ENCODE measurements at places on chromosomes 1 and 21.
A peak's percentile ranks its signal among the peaks of the same experiment; 100 is the strongest.

GRCh38 chr1:74427681-74428080 lies 84.7 kb downstream of the LRRC53 start:
- no peak for DNase-seq

DNA sequence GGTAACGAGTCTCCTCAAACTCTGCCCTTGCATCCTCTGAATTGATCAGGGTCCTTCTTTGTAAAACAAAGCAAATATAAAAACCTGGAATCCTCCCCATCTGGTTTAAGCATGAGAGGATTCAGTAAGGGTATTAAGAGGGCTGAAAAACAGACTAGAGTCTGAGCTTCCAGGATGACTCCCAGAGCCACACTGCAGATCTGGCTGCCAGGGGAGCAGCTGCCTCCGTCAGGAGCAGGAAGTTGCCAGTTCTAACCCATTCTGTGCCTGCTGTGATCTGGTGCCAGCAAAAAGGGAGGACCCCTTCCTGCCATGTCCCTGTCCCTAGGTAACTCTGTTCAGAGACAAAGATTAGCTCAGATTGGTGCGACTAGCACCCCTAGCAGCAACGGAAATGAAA lies 27.5 kb downstream of the SERTAD4 start:
- DNase-seq: no peak

DNA sequence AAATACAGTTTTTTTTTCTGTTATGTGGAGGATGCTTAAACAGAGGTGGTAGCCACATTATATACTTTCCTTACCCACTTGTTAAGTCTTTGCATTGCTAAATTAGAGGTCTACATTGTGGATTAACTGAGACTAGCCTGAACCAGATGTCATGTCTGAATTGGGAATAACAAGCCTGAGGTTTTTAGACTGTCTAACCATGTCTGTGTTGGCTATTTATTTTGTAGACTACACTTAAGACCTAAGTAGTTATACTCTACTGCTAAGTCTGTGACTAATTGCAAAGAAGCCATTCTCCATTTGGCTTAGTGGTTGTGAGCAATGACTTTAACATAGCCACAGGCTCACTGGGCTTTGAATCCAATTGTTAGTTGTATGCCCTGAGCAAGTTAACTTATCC lies 45.4 kb downstream of the CDC14A start:
- DNase-seq: no peak

DNA sequence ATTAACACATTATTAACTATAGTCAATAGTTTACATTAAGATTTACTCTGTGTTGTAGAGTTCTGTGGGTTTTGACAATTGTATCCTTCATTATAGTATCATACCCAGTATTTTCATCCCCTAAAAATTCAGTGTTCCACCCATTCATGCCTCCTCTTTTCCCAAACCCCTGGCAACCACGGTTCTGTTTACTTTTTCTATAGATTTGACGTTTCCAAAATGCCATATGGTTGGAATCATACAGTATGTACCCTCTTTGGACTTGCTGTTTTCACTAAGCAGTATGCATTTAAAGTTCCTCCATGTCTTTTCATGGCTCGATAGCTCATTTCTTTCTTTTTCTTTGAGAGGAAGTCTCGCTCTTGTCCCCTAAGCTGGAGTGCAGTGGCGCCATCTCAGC lies 109.5 kb downstream of the LAMC2 start:
- no peak for DNase-seq

GRCh38 chr1:54207287-54207686 lies 7.3 kb downstream of the MRPL37 start:
- no peak for DNase-seq

DNA sequence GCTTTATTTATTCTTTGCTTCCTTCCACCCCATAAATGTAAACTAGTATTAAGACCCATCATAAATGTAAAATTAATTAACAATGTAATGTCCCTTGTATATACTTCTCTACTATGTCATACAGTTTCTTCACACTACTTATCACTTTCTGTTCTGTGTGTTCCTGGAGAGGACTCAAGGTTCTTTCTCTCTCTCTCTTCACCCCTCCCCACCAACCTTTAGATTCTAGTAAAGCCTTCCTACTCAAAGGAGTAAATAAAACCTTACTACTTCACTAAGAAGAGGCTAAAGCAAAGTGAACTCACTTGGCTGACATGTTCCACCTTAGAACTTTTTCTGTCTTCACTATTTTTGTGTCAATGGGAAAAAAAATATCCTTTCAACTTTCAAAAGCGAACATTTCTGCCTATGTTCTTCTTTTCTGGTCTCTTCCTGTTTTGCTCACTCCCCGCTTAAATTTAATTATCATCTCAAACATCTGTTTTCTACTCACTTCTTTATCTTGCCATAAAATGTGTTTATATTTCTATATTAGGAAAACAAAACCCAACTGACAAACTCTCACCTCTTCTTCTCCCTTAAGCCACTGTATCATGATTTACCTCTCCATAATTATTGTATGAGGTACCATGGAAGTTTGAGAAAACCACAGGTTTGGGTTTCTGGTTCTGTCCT lies 260.3 kb downstream of the DPYD start:
- no peak for DNase-seq

DNA sequence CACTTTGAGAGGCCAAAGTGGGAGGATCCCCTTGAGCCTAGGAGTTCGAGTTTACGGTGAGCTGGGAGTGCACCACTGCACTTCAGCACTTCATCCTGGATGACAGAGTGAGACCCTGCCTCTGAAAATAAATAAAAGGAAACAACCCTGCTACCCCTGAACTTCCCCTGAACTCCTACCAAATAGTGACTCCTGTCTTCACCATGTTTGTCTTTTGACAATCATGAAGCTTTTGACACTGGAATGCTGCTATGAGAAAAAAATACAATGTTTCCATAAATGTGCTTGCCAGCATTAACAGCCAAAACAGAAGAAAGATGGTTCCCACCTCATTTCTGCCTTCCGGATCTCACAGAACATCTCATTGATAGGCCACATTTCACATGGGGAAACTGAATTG lies 10.4 kb downstream of the ZBTB8A start:
- no peak for DNase-seq

DNA sequence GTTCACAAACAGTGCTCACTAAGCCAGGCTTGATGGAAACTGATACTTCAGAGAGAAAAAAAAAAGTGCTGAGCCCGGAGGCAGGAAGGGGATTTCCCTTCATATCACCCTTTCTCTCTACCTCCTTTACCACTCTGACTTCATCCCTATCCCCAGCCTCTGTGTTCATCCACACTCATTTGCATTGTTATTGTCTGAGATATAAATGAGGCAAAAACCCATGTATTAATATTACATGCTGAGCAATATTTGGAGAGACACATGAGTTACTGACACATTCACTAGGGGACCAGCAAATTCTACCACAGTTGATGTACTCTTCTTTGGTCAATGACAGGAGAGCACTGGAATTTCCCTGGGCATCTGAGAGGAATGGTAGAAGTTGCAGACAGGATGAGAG lies 175.8 kb downstream of the TNFSF18 start:
- DNase-seq: no peak

DNA sequence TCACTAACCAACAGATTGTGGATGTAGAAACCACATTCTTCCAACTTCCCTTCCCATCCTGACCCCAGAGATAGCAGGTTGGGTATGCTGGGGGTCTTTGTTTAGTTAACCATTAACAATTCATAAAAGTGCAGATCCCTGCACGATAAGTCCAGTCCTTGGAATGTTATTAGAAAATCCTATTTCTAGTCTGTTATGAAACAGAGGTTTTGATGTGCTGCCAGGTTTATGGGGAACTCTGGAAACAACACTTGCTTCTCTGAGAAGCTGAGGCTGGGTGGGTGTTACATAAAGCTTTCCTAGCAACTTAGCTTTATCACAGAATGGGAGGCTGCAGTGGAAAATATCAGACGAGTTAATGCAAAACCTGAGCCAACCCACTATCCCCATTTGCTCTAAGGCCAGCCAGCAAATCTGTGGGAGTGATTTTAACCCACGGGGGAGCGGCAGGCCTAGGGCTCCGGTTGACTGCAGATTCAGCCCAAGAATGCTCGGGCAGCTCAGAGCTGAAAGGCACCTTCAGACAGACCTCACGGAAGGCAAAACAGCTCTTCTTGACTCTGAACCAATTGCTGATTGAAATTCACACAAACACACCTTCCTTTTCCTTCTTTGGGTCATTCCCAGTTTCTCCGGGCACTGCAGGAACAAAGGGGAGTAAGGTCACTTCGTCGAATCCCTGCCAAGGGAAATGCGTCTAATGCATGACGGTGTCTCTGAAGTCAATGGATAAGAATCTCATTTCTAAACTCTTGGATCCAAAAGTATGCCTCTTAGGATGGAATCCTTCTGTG lies 111.7 kb upstream of the IRF2BP2 start:
- DNase-seq: no peak

GRCh38 chr1:88537787-88538186 lies 146.3 kb upstream of the PKN2 start:
- no peak for DNase-seq

GRCh38 chr1:23216771-23217420 lies 406 bp downstream of the HTR1D start:
- peak; percentile 70 for DNase-seq

DNA sequence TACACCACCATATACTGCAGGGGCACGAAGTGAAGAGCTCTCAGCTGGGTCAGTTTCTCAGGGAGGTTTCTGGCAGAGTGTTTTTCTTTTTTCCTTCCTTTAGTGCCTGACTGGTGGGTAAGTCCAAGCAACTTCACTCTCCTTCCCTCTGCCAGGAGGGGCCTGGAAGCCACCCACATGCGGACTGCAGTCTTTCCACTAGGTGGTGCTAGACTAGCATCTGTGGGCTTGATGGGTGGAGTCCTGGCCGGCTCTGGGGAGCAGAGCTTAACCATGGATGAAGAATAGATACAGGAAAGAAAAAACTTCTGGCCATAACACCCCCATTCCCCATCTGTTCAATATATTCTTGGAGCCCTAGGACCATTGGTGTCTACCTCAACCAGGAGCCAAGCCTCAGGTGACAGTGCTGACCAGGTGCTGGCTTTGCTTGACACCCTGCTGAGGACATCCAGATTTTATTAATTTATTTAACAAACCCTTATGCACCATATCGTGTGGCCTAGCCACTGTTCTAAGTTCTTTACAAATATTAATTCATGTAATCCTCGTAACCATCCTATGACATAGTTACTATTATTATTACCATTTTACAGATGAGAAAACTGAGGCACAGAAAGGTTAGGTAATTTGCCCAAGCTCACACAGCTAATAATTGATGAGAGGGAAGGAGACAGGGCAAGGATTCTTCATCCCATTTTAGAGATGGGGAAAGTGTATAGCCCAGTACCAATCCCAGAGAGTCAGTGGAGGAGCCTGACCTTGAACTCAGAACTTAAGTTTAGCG lies 126.7 kb upstream of the CSF3R start:
- DNase-seq: peak; percentile 67

- DNase-seq: peak; percentile 72
Observed at GRCh38 chr1:8858888-8859706, 19.4 kb downstream of the ENO1 start.

GRCh38 chr1:225882694-225883615 lies 775 bp upstream of the TMEM63A start:
- DNase-seq: peak; percentile 77

GRCh38 chr1:1006305-1007159 lies 6.6 kb upstream of the HES4 start:
- no peak for DNase-seq

DNA sequence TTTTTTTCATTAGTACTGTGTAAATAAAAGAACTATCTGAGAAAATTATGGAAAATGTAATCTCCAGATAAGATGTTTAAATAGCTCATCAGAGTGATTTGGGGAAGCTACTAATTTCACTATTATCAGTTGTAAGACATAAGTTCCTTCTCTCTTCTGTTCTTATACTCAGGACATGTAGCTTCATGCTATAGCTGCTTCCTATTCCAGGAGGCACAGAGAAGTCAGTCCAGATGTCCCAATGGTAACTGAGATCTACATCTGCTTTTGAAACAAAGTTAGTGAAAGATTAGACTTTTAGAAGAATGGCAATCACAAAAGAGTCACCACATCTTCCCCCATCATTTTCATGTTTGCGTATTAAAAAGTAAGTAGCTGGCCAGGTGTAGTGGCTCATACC lies 5.6 kb downstream of the MAP3K21 start:
- DNase-seq: no peak

DNA sequence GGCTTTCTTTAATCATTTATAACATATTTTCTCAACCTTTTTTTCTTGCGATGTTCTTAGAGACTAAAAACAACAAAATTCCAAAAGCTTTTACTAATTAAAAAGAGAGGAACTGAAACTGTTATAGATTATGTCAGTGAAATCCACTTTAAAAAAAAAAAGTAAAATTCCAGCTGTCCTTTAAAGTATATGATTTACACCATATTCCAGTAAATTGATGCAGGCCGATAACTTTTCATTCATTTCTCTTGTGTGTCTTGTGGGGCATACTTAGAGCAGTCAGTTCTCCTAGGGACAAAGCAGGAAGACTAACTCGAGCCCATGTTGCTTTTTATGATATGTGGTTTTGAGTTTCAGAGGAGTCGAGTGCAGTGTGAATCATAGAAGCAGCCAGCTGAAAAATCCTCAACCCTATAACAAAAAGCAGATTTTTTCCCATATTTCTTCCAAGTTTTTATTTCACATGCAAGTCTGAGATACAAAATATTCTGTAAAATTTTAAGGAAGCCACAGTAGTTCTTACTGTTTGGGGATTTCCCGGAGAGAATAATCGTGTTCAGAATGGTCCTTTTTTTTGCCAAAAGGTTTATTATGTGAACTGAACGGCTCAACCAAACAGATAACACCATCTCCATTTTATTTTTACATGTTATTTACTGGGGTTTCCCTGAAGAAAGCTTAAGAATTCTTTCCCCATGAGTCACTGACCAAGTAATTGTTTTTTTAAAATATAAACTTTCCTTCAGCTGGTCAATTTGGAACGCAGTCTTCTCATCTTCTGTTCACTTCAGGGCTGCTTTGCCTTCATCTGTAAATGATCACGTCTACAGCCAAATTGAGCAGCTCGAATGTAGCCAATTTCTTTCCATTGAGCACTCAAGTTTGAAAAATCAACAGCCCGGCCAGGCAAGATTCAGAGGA lies 77.0 kb upstream of the C1orf105 start:
- DNase-seq: no peak

GRCh38 chr1:150798525-150798924 lies 9.5 kb downstream of the CTSK start:
- no peak for DNase-seq

DNA sequence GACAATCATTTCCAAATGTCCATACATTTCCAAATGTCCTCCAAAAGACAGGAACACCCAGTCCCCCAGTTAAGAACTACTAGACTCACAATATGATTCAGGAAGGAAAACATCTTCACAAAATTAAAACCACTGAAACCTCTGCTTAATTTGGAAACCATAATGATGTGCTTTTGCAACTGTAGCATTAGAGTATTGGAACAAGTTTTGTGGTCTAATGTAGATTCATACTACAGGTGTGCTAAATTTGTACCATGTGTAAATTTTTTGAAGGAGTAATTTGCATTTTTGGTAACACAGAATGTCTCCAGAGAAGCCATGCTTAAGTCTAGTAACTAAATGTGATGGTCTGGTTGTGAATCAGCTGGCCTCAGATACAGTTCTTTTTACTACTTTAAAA lies 129.6 kb downstream of the DPYD start:
- no peak for DNase-seq

Measured in activated effector memory CD4-positive, alpha-beta T cell treated with anti-CD3 and anti-CD28 coated beads, Interleukin-2, amount 50 U/mL, for 16 hours (primary cell).